ENCODE measurements at places on chromosomes 6 and 20. TPM values are rescaled to one million over a fixed set of nuclear protein-coding genes. Genes with fewer than 3 reads are reported as not detected.

DNA sequence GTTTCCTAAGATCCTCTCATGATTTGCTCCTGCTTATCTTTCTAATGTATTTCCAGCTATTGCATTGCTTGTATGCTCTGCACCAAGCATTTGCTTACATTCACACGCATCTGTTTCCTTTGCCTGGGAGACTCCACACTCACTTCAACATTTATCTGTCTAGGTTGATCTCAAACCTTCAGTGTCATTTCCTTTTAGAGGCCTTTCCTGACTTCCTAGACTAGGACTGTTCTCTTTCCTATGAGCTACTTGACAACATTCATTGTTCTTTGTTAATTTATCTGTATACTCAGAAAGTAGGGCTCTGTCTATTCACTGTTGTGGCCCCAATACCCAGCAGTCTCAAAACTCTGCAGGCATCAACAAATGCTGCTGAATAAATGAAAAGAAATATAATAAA lies 84.4 kb downstream of the WASF1 start:
- no peak for DNase-seq

DNA sequence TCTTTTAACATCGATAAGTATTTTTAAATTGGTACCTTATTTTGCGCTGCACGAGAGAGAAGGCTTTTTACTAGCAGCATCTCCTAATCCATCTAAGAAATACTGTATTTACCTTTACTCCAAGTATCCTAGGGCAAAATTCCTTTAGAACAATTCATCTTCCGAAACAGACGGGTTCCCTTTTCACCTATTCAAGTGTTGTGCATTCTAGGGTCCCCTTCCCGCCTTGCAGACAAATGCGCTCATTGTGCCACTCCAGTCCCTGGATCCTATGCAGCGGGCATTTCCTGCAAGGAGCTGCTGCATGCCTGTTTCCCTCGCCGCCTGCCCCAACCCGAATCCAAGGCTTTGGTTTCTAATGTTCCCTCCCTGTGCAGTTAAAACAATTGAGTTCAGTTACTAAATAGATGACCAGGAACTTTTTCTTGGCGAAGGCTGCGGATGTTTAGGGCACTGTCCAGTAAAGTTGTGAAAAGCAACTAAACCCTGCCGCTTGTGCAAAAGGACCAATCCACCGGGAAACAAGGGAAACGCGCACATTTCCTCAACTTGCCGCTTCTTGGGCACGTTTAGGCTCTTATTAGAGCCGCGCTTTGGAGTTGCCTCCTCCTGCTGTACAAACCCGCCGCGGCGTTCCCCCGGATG lies 556 bp upstream of the SCAF8 start:
- DNase-seq: no peak

DNA sequence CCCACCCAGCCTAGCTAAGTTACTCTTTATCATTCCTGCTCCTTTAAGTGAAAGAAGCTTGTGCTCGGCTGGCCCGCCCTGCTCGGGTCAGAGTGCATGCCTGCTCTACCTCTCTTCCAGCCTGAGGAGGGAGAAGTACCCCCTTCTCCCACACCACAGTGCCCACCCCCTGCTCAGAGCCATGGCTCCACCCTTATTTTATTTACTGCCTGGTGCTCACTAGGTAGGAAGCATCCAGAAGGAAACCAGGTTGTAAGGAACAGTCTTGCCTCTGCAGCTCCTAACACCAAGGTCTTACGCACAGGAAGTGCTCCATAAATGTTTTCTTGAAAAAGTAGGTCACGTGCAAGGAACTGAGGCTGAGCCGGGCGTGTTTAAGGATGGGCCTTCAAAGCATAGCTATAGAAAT lies 105.7 kb upstream of the SNX9 start:
- DNase-seq: no peak

DNA sequence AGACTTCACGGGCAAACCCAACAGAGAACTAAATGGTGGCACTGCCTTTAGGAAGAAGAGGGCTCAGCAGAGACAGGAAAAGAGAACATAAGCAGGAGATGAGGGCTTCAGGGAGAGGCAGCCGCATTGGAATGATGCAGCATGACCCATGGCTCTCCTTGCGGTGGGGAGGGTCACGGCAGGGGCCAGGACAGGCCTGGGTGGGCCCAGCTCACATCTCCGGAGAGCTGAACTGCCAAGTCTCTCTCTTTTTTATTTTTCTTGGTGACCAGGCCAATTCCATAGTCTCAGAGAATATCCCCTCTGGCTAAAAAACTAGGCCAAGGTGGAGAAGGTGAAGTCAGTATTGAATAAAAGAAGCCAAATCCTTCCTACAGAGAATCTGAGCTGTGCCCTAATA lies 77.5 kb upstream of the TRAF3IP2 start:
- DNase-seq: no peak

- DNase-seq: peak; percentile 33
These were observed 70.2 kb downstream of the RIN2 start for GRCh38 chr20:19828232-19828631.

DNA sequence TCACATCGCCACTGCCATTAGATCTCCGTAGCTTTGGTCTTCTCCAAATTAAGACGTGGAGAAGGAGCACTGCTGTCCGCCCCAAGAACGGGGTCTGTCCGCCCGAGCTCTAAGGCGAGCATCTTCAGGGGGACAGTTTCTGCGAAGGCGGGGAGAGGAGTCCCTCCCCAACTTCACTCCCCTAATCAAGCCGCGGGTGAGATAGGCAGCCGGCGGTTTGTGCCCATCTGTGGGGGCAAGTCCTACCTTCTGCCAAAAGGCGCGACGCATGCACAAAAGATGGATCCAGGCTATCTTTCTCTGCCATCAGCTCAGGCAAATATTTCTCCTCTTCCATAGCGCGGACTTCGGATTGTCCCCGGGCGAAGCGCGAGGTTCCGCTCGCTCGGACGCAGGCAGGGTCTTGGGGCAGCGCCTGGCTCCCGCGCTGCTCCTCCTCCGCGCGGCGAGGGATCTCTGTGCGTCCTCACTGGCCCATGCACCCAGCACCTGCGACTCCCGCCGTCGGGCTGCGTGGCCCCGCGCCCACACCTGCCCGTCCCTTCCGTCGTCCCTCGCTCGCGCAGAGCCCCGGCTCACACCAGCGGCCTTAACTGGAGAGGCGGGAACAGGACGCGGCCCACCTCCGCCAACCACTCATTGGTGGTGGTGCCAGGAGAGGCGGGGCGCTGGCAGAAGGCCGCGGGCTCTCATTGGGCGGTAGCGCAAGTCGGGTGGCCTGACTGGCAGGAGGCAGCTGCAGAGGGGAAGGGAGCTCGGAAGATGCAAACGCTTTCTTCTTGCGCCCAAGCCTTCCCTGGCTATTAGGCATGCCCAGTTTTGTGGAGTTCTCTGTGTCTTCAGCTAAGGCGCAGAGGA lies at the start of gene KHDRBS2:
Gene KHDRBS2 (minus strand): TSS at position 614 of the 858 bp plus-strand sequence.
- no peak for DNase-seq

DNA sequence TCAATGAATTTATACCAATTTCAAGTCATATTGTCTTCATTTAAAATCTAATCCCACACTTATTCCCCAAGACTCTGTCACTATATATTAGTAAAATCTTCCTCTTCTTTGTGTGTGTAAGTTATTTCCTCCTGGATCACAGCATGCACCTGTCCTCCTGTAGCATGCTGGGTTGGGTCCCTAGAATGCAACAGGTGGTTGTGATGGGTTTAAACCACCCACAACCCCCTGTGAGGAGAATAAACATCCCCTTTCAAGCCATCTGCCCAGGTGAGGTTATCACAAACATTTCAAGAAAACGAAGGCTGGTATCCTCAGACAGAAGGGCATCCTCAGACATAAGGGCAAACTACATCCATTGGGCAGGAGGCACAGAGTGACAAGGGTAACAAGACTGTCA lies 26.4 kb downstream of the DZANK1 start:
- DNase-seq: no peak

- peak; percentile 62 for DNase-seq
These were observed 188.8 kb downstream of the HIVEP2 start for GRCh38 chr6:142756215-142756630.

DNA sequence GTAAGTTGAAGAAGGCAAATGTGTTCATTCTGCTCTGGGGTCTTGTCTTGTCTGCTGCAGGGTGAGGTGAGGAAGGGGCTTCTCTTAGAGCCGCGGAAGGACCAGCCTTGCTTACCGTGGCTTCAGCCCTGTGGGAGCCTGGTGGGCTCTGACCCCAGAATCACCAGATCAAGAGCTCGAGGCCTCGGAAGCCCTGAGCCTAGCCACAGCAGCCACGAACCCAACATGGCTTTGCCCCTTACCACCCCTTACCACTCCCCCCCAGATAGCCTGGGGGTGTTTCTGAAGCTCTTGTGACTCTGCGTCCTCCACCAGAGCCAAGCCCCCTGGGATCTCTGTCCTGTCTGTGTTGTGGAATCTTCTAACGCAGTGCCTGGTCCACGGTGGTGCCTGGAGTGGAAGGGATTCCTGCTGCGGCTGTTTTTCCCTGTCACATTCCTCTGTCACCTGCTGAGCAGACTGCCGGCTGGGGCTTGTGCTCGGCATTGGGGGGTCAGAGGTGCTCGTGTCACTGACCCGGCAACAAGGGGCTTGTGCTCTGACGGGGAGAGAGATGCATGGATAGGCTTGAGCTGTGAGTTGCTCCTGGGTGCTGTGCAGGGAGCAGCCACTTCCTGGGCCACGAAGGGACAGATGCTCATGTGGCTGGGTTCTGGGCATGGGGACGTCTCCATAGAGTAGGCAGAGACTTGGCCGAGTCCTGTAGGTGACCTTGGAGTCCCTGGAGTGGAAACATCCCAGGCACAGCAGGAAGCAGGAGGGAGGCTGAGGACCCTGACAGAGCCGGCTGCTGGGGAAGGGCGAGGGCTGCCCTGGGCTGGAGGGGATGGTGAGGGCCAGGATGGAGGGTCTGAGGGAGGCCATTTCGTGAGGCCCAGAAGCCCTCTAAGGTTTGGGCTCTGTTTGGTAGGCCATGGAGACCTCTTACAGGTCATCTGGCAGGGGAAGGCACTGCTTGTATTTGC lies 316.0 kb downstream of the QKI start:
- DNase-seq: no peak

GRCh38 chr6:159620947-159621346 lies 72.1 kb downstream of the SOD2 start:
- no peak for DNase-seq

GRCh38 chr6:130928158-130928912 lies 101.1 kb downstream of the SMLR1 start:
- DNase-seq: no peak

GRCh38 chr20:14744723-14745122 lies 407.3 kb upstream of the FLRT3 start:
- DNase-seq: no peak

GRCh38 chr6:50271266-50271665 lies 221.5 kb upstream of the DEFB112 start:
- no peak for DNase-seq

- DNase-seq: no peak
These were observed 38.3 kb downstream of the HECA start for GRCh38 chr6:139173172-139173571.

GRCh38 chr20:21767739-21768223 lies 62.3 kb downstream of the PAX1 start:
- DNase-seq: no peak

DNA sequence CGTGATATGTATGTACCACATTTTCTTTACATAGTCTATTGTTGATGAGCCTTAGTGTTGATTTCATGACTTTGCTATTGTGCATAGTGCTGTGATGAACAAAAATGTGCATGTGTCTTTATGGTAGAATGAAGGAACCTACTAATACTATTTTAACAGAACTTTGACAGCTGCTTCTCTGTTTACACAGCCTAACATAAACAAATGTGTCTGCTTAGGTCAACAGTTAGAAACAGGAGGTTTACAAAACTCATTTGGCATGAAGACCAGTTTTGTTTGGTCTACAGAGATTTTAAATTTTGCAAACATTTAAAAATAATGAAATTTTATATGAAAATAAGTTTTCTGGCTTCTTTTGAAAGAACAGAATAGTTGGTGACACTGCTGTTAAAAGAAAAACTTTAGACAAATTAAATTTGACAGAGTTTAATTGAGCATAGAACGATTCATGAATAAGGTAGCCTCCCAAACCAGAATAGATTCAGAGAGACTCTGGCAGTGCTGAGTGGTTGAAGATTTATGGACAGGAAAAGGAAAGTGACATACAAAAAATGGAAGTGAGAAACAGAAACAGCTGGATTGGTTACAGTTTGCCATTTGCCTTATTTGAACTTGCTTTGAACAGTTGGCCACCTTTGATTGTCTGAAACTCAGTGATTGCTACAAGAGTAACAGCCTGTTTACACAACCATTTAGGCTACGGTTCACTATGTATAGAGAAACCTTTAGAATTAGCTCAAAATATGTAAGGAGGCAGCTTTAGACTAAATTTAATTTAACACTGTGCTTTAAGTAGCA lies 715.8 kb upstream of the HS3ST5 start:
- DNase-seq: no peak

DNA sequence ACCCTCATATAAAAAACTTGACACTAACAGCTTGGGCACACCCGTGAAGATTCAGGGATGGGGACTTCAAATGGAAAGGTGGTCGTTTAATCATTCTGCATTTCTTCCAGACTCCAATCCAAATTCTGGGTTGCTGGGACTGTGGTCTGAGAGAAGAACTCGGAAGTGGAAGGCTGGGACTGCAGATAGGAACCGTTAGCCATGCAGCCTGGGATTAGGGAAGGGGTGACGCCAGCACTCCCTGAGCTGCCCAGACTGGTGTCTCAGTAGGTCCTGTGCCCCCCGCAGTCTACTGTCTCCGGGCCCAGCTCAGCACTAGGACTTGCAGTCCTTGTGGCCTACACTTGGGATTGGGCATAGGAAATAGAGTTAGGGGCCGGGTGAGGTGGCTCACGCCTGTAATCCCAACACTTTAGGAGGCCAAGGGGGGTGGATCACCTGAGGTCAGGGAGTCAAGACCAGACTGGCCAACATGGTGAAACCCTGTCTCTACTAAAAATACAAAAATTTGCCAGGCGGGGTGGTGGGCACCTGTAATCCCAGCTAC lies 511 bp upstream of the CLIC1 start:
- DNase-seq: no peak

DNA sequence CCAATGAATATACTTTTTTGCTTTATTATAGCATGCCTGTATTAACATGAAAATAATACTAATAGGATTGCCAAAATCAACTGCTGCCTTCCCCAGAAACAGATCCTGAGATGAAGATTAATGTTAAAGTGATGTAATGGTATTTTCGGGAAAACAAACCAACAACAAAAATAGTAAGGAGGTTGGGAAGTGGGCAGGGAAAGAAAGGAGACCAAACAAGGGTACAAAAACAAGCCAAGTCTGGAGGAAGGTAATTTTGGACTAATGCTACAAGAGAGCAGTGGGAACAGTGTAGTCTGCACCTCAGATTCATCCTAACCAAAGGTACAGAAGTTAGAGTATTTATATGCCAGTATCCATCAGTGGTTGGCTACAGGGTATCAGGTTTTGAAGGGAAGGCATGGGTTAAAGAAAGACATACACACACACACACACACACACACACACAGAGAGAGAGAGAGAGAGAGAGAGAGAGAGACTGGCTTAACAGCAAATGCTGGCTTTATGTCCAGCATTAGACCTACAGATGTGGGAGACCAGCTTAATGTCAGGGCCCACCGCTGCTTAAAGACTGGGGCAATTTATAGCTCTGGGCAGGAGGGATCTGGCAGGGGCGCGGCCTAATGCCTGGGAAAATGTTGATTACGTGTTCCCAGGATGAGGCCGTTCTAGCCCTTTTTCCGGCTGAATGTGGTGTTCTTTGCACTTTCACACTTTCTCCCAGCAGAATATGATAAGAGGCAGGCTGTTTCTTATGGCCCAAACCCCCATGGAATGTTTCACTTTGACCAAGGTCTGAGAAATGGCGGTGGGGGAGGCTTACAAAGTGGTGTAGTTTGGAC lies 3.8 kb upstream of the SLC17A1 start:
- DNase-seq: no peak

ADAM33 gene
- not detected for total RNA-seq

ARMC2 gene
- total RNA-seq: 3.6 TPM

PSORS1C1 gene
- total RNA-seq: 9.8 TPM

IL17A gene
- not detected for total RNA-seq

TGM3 gene
- not detected for total RNA-seq

TDRD6 gene
- 0.57 TPM for total RNA-seq

BNIP5 gene
- not detected for total RNA-seq

Measured in HCT116 (cell line).